ENCODE measurements at places on chromosomes 2 and 18.
A peak's percentile ranks its signal among the peaks of the same experiment; 100 is the strongest.

- no peak for DNase-seq
These were observed 309.0 kb upstream of the CDH2 start for GRCh38 chr18:28485918-28486317.

DNA sequence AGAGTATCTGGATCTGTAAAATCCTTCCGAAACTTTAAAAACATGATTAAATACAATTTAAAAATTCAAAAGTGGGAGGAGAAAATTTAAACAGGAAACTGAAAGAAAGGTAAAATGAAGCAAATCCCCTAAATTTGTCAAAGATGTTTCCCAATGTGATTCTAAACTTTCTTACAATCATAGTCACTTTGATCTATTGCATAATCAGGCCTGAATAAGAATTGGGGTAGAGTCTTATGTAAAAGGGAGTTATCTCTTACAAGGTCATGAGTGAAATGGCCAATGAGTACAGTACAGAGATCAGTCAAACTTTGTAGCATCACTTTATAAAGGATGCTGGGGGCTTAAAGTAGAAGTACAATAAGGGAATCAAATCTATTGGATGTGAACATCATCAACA lies 1657.7 kb upstream of the CELF4 start:
- no peak for DNase-seq

- DNase-seq, result peak; percentile 38
These were observed 3.7 kb downstream of the NFATC1 start for GRCh38 chr18:79399275-79400081.

GRCh38 chr2:197674591-197674990 lies 796 bp downstream of the RFTN2 start:
- no peak for DNase-seq

DNA sequence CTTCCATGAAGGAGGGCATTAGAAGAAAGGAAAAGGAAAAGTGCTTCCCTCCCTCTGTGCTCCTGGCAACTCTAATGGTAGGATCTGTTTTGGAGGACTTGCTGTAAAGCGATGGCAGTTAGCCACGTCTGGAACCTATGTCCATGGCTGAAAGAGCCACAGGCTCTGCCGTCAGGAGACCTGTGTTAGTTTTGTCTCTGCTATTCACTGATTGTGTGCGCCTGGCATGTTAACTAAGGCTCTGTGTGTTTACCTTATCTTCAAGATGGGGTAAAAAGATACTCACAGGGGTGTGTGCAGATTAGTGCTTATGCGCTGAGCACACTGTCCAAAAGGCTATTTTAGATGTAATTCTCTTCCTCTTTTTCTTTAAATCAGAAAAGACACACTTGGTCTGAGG lies 109.8 kb upstream of the LTBP1 start:
- no peak for DNase-seq

DNA sequence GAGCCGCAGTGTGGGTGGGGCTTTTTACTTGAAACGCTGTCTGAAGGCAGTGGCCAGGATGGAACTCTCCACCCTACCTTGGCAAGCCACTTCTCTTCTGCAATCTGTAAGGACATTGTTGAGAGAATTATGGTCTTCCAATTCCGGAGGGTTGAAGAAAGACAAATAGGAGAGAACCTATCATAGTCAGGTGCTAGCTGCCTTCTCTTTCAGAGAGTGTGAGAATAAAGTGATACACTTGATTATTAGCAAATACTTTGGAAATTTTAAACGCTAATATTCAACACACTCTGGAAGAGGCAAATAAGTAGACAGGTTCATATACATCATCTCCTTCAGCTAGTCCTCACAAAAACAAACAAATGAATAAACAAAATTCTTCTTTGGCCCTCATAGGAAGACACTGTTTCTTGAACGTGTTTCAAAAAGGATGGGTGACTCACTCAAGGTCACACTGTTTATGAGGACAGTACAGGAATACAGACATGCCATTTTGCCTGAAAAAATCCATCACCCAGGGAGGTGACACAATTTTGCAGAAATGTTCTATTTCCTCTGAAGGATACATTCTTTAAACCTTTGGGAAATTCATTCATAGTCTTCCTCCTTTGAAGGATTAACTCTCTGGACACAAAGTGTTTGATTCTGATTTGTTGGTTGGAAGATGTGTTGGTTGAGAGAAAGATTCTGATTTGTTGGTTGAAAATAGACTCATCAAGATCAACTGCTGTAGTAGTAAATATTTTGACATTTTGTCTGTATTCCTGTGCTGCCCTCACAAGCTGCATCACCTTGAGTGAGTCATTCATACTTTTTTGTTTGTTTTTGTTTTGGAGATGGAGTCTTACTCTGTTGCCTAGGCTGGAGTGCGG lies 2.2 kb upstream of the IL1RN start:
- no peak for DNase-seq

DNA sequence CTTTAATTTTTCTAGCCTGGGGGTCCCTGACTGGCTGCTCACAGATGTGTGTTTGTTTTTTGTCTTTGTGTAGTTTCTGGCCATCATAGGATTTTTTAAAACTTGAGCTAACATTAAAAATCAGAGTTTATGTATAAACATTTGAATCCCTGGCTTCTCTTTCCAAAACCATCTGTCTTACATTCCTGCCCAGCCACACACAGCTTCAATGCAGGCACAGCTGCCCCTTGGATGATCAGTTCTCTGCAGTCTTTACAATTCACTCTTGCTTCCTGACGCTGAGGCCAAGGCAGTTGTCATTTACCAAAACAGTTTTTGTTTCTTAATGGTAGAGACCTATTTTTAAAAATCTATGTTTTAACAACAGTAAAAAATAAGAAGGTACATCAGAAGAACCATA lies 169.2 kb upstream of the LRRTM1 start:
- DNase-seq, result no peak

DNA sequence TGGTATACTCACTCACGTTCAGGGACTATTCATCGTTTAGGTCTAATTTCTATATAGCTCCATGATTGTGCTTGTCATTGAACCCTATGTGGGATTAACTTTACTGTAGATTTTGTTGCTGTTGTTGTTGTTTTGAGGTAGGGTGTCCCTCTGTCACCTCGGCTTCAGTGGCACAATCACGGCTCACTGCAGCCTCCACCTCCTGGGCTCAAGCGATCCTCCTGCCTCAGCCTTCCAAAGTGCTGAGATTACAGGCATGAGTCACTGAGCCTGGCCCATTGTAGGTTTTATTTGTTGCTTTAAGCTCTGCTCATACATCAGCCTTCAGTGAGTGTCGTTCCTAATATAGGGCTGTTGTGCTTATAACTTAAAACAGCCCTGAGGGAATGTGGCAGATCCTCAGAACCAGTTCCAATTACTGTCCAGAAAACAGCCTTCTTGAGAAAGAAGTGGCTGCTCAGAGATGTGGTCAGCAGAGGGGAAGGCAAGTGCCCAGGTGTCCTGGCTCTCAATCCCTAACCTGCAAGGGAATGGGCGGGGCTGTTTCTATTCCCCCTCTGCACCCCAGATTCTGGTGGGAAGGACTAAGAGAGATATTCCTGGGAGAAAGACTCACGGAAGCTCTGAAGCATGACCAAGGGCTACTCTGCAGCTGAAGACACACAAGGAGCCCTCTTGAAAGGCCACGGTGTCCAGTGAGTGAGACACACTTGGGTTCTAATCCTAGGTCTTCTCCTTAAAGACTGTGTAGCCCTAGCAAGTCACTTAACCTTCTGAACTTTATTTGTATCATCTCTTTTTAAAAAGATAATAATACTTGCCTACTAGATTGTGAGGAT lies 79.6 kb upstream of the LCLAT1 start:
- no peak for DNase-seq

- no peak for DNase-seq
These were observed 639 bp downstream of the MRO start for GRCh38 chr18:50819027-50819727.

DNA sequence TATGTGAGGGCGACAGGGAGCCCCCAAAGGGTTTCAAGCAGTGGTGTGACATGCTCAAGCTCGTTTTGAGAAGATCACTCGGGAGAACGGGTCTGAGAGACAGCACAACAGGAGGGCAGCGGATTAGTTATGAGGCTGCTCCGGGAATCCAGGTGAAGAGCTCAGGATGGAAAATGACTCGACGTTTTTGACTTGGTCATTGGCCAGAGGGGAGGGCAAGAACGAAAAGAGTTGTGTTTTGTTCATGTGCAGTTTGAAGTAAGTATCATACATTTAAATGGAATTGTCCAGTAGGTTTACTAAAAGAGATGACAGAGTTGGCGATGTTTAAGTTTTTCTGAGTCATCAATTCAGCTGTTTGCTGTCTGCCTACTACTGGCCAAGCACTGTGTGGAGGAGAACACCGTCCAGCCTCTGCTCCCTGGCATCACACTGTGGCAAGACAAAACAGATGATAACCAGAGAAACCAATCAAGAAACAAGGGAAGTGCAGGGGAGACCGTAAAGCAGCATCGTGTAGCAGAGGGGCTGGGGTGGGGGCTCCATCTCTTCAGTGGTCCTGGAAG lies 25.3 kb upstream of the ANXA4 start:
- no peak for DNase-seq

GRCh38 chr18:13266218-13267100 lies 47.9 kb downstream of the LDLRAD4 start:
- no peak for DNase-seq

DNA sequence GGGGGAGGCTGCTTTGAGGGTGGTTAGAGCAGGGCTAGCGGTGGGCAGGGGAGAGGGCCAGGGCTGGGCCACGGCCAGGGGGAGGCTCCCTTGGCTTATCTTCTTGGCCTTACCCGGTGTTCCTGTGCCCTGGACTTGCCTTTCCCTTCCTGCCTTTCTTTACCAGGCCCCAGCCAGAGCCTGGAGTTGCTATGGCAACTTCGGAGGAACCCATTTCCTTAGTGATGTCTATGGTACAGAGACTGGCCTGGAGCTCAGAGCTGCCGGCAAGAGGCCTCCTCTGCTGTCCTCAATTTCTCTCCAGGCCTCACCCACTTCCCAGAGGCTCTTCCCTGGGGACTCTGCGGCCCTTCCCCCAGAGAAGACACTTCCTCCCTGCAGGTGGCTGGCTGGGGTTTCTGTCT lies 11.5 kb downstream of the SPEG start:
- no peak for DNase-seq

DNA sequence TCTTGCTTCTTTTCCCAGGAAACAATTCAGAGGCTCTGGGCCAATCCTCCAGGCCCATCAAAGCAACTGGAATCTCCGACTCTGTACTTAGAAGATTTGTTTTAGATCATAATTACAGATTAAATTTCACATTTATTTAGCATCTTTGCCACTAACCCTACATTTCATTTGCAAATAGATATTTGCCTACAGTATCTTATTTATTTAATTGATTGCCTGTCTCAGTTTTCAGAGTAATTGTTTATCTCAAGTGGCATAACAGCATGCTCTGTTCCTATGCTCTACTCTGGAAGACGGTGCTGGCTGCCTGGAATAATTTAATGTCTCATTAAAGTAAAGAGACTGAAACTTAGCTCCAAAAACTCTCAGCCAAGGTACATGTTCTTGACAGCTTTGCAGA lies 213.4 kb downstream of the HNMT start:
- no peak for DNase-seq

DNA sequence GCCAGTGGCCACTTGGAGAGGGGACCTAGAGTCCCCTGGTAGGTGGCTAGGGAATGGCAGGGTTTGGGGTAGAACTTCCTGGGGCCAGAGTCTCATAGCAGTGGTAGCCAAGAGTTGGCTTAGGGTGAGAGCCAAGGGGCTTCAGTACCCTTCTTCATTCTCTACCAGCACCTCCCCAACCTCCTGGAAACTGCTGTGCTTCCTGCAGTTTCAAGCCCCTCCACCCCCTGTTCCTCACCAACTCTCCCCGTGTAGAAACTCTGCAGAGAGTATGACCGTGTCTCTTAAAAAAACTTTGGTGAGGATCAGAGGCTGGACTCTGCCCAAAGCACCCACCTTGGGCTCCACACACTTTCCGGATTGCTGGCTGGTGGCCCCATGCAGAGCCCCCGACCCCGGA lies 159.6 kb downstream of the MSH2 start:
- DNase-seq, result no peak

- DNase-seq, result no peak
These were observed 105.2 kb downstream of the GALNT14 start for GRCh38 chr2:31033032-31033431.

DNA sequence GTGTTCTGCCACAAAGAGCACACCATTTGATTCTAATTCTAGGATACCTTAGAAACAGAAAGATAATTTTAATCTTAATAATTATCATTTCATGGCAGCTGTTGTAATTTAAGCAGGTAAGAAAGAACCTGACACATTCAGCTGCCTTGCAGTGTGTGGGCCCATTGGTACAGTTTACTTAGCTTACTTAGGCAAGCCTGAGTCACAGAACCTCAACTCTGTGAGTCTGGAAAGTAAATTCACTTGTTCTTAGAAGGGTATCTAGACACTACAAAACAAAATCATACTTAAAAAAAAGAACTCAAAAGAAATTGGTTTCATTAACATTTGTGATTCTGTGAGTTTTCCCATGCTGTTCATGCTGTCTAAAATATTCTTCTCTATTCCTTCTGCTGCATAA lies 956.3 kb upstream of the SLC39A10 start:
- no peak for DNase-seq

- no peak for DNase-seq
These were observed 23.9 kb downstream of the IAH1 start for GRCh38 chr2:9498210-9498609.

DNA sequence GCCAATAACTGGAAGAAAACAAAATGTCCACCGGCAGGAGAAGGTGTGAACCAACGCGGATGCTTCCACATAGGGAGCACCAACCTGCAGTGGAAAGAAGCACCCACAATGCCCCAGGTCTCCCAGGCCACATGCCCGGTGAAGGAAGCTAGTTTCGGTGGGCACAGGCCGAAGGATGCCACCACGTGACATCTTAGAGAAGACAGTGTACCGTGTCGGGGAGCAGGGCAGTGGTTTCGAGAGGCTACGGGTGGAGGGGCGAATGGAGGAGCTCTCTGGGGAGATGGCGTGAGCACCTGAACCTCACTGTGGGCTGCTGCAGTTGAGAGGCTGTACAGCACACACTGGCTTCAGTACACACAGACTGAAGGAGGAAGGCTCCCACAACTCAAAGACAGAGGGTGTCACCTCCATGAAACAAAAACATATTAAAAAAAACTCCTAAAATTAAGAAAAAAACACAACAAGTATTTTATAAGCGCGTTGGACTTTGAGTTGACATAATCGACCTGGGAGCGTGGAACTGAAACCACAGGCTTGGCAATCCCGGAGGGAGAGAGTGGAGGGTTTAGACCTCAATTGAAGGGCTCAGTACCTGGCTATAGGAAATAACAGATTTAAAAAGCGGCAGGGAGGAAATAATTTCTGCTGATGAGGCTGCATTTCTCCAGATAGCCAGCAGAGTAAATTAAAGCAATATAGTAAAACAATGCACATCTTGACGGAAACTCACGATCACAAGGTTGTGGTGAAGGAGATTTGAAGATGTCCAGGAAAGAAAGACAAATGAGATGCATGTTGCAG lies 160.1 kb downstream of the RTP5 start:
- DNase-seq, result no peak

- no peak for DNase-seq
These were observed 64.3 kb upstream of the ZNF385B start for GRCh38 chr2:179925713-179926112.
